ENCODE measurements at places on chromosomes 2 and 18.

DNA sequence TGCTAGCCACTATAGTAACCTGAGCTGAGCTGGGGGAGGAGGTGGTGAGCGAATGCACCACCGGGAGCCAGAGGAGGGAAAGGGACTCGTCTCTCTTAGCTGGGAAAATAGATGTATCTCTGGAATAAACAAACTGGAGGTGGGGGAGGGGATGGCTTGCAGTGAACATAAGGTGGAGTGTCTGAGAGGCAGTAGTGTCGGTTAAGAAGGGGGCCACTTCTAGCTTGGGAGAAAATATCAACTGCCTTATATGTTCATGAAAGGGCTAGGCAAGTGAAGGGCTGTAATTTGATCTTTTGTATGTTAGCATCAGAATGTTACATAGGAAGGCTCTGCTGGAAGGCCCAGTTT is 2.2 kb downstream of the SETBP1 start:
- H3K27me3 ChIP-seq, result no peaks in the 10 kb centered on the region
- peaks cover 32% of the 10 kb centered on the region for H3K4me1 ChIP-seq
- DNase-seq, result no peak
- H3K4me3 ChIP-seq, result peak overlapping the region; percentile 79
- H3K36me3 ChIP-seq, result no peaks in the 10 kb centered on the region

DNA sequence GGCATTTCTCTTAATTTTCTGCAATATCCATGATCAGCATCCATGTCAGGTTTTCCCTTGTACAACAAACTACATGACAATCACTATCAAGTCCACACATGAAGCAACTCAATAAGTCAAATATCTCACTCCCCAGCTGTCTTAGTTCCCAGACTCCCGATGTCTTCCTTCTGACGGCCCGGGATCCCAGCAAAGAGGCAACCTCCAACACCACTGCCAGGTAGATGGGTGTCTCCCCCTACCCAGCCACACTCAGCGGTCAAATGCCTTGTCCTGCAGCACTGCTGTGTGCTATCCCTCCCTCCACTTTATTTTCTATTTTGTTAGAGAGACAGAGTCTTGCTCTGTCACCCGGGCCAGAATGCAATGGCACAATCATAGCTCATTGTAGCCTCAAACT is 23.3 kb downstream of the TRABD2A start:
- no peaks in the 10 kb centered on the region for H3K27me3 ChIP-seq
- H3K4me1 ChIP-seq, result no peaks in the 10 kb centered on the region
- H3K27ac ChIP-seq, result no peak overlapping the region
- no peak for DNase-seq
- H3K36me3 ChIP-seq, result no peaks in the 10 kb centered on the region
- no peak overlapping the region for H3K4me3 ChIP-seq

DNA sequence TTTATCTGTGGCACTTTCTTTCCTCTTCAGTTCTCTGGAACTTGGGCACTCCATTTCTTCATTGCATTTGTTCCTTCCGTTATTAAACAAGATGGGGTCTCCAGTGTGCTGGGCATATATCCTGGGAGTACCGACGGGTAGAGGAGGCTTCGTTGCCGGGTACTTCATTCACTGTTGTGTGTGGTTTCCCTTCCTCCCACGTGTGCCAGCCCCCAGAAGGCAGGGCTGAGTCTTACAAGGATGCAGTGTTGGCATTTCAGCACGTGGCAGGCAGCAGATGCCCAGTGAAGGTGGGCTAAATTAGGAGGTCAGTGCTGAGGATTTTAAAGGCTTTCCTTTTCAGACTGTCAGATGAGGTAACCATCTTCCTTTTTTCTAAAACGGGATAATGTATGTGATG is 58.6 kb downstream of the MGAT5 start:
- H3K4me3 ChIP-seq, result no peak overlapping the region
- no peaks in the 10 kb centered on the region for H3K27me3 ChIP-seq
- DNase-seq, result no peak
- peaks cover under 1% of the 10 kb centered on the region for H3K36me3 ChIP-seq
- H3K27ac ChIP-seq, result no peak overlapping the region
- no peaks in the 10 kb centered on the region for H3K4me1 ChIP-seq

- H3K36me3 ChIP-seq, result no peaks in the 10 kb centered on the region
- H3K27ac ChIP-seq, result no peak overlapping the region
- no peak for DNase-seq
Measured at GRCh38 chr18:27298214-27298804, 113.2 kb upstream of the CHST9 start.

GRCh38 chr2:233075966-233076339 is 15.8 kb downstream of the INPP5D start:
- H3K27ac ChIP-seq, result no peak overlapping the region
- H3K27me3 ChIP-seq, result no peaks in the 10 kb centered on the region
- H3K36me3 ChIP-seq, result peaks cover 27% of the 10 kb centered on the region
- H3K4me3 ChIP-seq, result no peak overlapping the region
- H3K4me1 ChIP-seq, result peaks cover 72% of the 10 kb centered on the region

DNA sequence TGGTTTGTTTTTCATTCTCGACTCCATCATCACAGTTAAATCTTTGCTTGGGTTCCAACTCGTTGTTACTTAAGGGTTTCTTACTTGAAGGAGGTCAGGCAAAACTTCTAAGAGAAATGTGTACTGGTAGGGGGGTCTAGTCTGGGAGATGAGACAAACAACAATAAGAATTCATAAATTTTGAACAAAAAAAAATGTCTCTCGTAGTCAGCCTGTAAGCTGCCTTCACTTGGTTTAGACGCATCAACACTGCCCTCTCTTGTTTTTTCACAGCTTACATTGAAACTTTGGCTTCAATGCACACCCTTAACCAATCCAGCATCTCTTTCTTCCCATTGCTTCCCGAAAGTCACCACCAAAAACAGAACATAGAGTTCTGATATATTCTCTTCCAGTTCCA is 576.4 kb upstream of the PIK3C3 start:
- no peak overlapping the region for H3K4me3 ChIP-seq
- H3K36me3 ChIP-seq, result no peaks in the 10 kb centered on the region
- no peaks in the 10 kb centered on the region for H3K27me3 ChIP-seq
- DNase-seq, result no peak

GRCh38 chr18:31294199-31294747 is 23.7 kb upstream of the DSG1 start:
- H3K27ac ChIP-seq, result no peak overlapping the region
- no peaks in the 10 kb centered on the region for H3K4me1 ChIP-seq
- no peak for DNase-seq
- H3K36me3 ChIP-seq, result no peaks in the 10 kb centered on the region

GRCh38 chr18:23584019-23584983 is 2.0 kb downstream of the NPC1 start:
- DNase-seq, result no peak
- H3K36me3 ChIP-seq, result peaks cover 4% of the 10 kb centered on the region
- H3K27ac ChIP-seq, result no peak overlapping the region

GRCh38 chr2:223041527-223042109 is 10.4 kb upstream of the KCNE4 start:
- H3K27me3 ChIP-seq, result no peaks in the 10 kb centered on the region
- H3K4me3 ChIP-seq, result no peak overlapping the region
- peak; percentile 83 for DNase-seq
- H3K27ac ChIP-seq, result peak overlapping the region; percentile 33
- H3K36me3 ChIP-seq, result no peaks in the 10 kb centered on the region
- H3K4me1 ChIP-seq, result no peaks in the 10 kb centered on the region

GRCh38 chr2:174914853-174915760 is 90.1 kb downstream of the CHN1 start:
- no peaks in the 10 kb centered on the region for H3K27me3 ChIP-seq
- peaks cover 3% of the 10 kb centered on the region for H3K36me3 ChIP-seq
- peak; percentile 46 for DNase-seq

DNA sequence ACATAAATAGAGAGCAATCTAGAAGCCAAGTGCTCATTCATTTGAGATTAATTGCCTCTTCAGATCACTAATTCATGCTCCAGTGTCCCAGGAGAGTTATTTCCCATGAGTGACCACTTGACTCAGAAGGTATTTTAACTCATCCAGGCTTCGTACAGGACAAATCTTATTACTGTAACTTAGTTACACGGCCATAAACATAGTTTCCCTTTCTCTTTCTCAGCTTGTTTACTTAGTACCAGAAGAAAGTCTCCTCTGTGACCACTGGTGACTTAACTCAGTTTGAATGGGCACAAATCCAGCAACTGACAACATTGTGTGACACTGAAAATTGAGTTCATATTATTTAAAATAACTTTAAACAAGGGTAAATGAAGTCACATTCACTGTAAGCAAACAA is 25.3 kb downstream of the MMADHC start:
- H3K36me3 ChIP-seq, result peaks cover 26% of the 10 kb centered on the region
- no peaks in the 10 kb centered on the region for H3K27me3 ChIP-seq
- no peak for DNase-seq

DNA sequence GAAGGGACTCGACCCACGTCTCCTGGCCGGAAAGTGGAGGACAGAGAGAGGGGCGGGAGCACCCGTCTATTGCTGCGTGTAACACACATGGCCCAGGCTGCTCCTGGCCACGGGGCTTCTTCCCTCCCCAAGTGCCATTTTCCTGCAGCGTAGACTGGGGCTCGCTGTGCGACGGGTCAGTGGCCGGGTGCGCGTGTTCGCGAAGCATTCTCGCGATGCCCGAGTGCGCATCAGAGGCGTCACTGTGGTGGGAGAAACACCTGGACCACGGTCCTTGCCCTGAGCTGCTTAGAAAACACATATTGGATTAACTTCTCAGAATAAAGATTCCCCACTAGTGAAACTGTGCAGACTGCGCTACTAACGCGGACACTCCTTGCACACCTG is 200.8 kb downstream of the EIPR1 start:
- no peak overlapping the region for H3K4me3 ChIP-seq
- H3K27ac ChIP-seq, result no peak overlapping the region
- H3K4me1 ChIP-seq, result no peaks in the 10 kb centered on the region
- DNase-seq, result no peak
- no peaks in the 10 kb centered on the region for H3K36me3 ChIP-seq

GRCh38 chr2:96665083-96665569 is 22.6 kb downstream of the FER1L5 start:
- H3K36me3 ChIP-seq, result no peaks in the 10 kb centered on the region
- H3K4me3 ChIP-seq, result no peak overlapping the region
- no peak for DNase-seq
- H3K4me1 ChIP-seq, result peaks cover 7% of the 10 kb centered on the region
- H3K27ac ChIP-seq, result peak overlapping the region; percentile 47

DNA sequence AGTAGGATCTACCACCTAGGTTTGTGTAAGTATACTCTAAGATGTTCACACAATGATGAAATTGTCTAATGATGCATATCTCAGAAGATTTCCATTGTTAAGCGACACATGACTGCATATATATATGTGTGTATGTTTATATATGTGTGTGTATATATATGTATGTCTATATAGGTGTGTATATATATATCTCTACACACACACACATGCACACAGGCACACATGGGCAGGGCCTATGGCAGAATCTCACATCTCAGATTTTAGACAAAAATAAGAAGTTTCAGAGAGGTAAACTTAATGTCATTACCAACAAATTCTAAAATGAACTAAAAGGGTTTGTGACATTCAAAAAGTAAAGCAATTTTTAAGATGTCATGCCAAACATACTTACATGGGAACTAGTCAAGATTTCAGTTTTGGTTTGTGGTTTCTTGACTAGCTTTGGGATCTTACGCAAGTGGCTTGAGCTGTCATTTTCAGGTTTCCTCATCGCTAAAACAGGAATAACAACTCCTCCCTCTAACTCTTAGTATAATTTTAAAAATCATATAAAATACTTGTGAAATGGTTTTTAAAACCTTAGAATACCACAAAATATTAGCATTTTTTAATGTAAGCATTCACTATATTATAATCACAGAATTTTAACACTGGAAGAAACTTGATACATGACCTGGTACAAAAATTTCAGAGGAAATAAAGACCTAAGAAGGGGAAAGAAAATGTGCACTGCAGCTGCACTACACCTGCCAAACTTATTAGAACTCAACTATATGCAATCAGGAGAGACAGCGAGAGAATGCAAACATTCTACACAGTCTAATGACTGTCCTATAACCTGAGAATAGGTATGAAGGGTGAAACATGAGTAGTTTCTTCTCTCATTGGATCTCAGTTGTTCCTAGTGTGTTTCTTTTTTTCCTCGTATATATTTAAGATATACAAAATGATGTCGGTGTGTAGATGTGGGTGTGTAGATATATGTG is 75.7 kb downstream of the TTC21B start:
- H3K36me3 ChIP-seq, result no peaks in the 10 kb centered on the region
- peaks cover 18% of the 10 kb centered on the region for H3K4me1 ChIP-seq
- H3K27me3 ChIP-seq, result no peaks in the 10 kb centered on the region
- H3K4me3 ChIP-seq, result no peak overlapping the region
- DNase-seq, result no peak

GRCh38 chr18:10020171-10020570 is 106.4 kb downstream of the VAPA start:
- H3K36me3 ChIP-seq, result no peaks in the 10 kb centered on the region
- DNase-seq, result no peak

DNA sequence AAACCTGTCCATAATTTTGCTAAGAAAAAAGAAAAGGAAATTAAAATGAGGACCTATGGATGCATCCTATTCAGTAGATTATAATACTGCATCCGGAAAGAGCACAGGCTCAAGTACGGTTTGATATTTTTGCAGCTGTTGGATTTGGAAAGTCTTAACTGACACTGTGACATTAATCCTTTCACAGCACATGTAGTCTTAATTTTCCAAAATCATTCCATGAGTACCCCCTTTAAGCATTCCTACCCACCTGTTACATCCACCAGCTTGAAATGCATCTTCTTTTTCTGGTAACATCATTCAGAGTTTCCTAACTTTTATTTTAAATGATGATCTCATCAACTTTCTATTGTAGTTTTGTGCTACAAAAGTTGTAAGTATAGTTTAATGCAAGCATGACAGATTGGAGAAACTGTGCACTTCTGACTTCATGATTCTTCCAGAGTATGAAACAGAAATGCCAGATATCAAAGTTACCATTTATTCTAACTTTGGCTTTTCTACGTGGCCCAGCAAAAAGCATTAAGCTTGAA is 113.5 kb downstream of the ESCO1 start:
- H3K4me1 ChIP-seq, result no peaks in the 10 kb centered on the region
- no peaks in the 10 kb centered on the region for H3K27me3 ChIP-seq
- H3K27ac ChIP-seq, result no peak overlapping the region
- H3K36me3 ChIP-seq, result no peaks in the 10 kb centered on the region
- no peak overlapping the region for H3K4me3 ChIP-seq
- no peak for DNase-seq

GRCh38 chr18:55047546-55047945 is 88.3 kb upstream of the CCDC68 start:
- no peaks in the 10 kb centered on the region for H3K27me3 ChIP-seq
- DNase-seq, result no peak
- no peaks in the 10 kb centered on the region for H3K36me3 ChIP-seq
- H3K4me1 ChIP-seq, result no peaks in the 10 kb centered on the region

GRCh38 chr2:100939445-100939844 is 62.6 kb upstream of the RPL31 start:
- no peak overlapping the region for H3K27ac ChIP-seq
- H3K4me1 ChIP-seq, result peaks cover 3% of the 10 kb centered on the region
- H3K4me3 ChIP-seq, result no peak overlapping the region
- no peak for DNase-seq

GRCh38 chr18:3150274-3150673 is 69.5 kb downstream of the MYOM1 start:
- H3K27me3 ChIP-seq, result no peaks in the 10 kb centered on the region
- H3K36me3 ChIP-seq, result peaks cover 78% of the 10 kb centered on the region
- no peak overlapping the region for H3K27ac ChIP-seq
- no peak for DNase-seq

All from heart left ventricle (tissue), 16 donors.